ENCODE measurements at places on chromosomes 12 and 14. TPM values are rescaled to one million over a fixed set of nuclear protein-coding genes. Genes with fewer than 3 reads are reported as not detected.

A2ML1 gene
- total RNA-seq = not detected

- no peak for DNase-seq
These were observed 66.0 kb downstream of the DENND5B start for GRCh38 chr12:31524791-31525495.

- no peak for DNase-seq
These were observed 282.3 kb upstream of the DIO2 start for GRCh38 chr14:80493620-80494019.

- no peak for DNase-seq
These were observed 53.4 kb downstream of the RGS6 start for GRCh38 chr14:71985538-71986189.

DNA sequence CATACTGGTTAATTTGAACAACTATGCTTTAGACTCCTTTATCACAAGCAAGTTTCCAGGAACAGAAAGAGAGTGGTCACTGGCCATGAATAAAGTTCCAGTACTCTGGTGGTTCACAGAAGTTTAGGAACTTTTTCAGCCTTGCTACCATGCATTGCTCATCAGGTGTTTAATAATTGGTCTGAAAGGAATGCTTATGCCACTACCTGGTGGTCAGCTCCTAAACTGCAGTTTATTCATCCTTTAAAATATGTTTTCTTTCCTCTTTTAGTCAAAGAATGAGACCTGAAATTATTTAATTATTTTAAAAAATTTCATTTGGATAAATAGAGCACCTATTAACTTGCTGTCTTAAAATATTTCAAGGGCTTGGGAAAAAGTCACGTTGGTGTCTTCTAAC, 260.1 kb upstream of the OR4E1 start:
- no peak for DNase-seq

- no peak for DNase-seq
These were observed 1241.4 kb upstream of the TMEM132C start for GRCh38 chr12:127025545-127025944.

DNA sequence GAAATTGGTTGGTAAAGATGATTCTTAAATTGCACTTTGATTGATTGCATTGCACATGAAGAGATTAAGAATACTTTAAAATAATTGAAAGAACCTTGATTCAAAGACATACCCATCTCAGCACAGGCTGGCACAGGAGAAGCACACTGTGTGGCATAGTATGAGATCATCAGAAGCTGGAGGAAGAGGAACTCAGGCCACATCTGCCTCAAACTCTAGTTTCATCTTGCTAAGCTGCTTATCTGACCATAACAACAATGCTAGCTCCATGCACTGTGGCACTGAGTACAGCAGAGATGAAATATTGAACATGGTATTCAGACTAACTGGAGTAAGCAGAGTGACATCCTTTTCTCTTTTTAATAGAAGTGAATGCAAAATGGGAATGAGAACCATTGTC, 99.1 kb downstream of the TBC1D30 start:
- no peak for DNase-seq

Data from cardiac septum (tissue), 1 donor.